ENCODE measurements at places on chromosomes 2 and 18. TPM values are rescaled to one million over a fixed set of nuclear protein-coding genes. Genes with fewer than 3 reads are reported as not detected.

GRCh38 chr2:160928854-160929301 lies 231.3 kb upstream of the TANK start:
- peak; percentile 77 for DNase-seq
- no peaks in the 10 kb centered on the region for H3K36me3 ChIP-seq
- H3K4me3 ChIP-seq = no peak overlapping the region
- peaks cover 41% of the 10 kb centered on the region for H3K4me1 ChIP-seq
- no peaks in the 10 kb centered on the region for H3K27me3 ChIP-seq
- peak overlapping the region; percentile 86 for H3K27ac ChIP-seq

- H3K4me1 ChIP-seq = peaks cover 41% of the 10 kb centered on the region
- H3K4me3 ChIP-seq = no peak overlapping the region
- H3K27me3 ChIP-seq = no peaks in the 10 kb centered on the region
Measured at GRCh38 chr2:201795607-201796477, 10.5 kb upstream of the CDK15 start.

DNA sequence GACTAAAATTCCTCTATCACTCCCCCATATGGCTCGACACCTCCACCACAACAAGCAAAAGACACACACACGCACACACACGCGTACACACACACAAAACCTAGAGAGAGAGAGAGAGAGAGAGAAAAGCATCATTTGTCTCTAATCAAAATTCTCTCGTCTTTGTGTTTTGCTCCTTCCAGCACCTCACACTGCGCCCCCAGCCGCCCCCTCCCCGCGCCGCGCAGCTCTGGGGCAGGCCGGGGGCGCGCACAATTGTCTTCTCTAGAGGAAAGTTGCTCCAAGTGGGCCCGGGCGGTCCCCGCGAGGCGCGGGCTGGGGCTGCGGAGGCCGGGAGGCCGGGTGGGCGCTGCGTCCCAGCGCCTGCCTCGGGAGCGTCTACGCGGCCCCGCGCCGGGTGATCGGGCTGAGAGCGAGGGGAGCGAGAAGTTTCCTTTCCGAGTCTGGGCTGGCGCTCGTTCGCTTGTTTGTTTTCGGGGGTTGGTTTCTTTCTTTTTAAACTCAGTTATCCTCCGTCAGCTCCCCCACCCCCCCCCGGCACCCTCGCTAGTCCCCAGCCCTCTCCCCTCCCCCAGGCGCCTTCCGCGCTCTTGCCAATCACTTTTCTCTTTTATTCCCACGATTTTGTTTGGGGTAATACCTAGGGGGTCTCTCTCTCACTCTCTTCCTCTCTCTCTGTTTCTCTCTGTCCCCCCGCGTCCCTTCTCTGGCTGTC lies 4.1 kb downstream of the ZEB2 start:
- peak overlapping the region; percentile 87 for H3K4me3 ChIP-seq
- peak overlapping the region; percentile 99 for H3K27ac ChIP-seq
- H3K4me1 ChIP-seq = peaks cover 57% of the 10 kb centered on the region
- H3K36me3 ChIP-seq = no peaks in the 10 kb centered on the region
- DNase-seq = peak; percentile 76

TFPI gene
- total RNA-seq = 31.5 TPM

TBC1D8 gene
- 3.4 TPM for total RNA-seq
